Lower lobe of right lung (tissue), 2 donors: ENCODE measurements at places on chromosomes 12 and 14.

DNA sequence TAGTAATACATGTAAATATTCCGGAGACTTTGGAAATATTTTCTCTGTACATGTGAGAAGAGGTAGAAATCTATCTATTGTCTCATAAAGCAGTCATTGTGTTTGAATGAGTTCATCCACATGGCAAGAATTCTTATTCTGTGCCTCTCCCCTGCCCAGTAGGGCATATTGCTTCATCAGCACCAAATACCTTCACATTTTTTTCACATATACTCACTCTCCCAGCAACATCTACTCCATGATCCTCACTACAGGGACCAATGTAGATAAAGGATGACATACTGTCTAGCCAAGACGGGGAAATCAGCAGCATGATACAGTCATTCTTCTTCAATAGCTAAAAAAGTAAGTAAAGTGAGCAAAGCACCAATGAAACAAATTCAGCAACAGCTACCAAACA, 1.3 kb upstream of the TAS2R14 start:
- DNase-seq, result no peak

DNA sequence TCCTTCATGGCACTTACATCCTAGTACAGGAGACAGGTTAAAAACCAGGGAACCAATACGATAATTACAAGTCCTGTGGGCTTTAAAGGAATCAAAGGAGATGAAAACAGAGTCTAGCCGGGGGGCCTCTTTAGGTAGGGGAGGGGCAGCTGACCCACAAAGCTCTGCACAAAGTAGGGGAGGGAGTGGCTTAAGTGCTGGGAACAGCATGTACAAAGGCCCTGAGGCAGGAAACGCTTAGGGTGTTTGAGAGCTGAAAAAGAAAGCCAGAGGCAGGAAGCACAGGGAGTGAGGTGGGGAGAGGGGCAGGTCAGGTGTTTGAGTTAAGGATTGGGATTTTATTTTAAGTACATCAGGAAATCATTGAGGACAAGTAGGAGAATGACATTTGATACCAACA, 37.7 kb downstream of the ZNF664 start:
- DNase-seq, result no peak

- DNase-seq, result no peak
These were observed 408.9 kb upstream of the FBXO33 start for GRCh38 chr14:39841088-39841487.

- DNase-seq, result no peak
These were observed 1431.0 kb downstream of the AACS start for GRCh38 chr12:126496201-126496600.

DNA sequence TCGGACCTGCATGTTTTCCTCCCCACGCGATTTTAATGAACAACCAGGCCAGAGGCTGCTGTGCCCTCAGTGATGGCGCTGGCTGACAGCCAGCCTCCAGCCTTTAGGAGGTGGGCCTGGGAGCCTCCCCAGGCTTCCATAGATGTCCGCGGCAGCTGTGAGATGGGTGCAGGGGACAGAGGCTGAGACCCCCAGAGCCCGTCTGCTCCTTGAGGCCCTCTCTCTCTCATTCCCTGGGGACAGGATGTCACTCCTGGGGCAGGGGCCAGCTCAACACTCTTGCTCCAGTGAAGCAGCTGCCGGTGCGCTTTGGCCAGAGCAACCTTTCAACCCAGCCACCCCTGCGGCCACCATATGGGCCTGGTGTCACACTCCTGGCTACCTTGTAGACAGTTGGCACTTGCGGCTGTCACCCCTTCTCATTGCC, 24.8 kb downstream of the MVK start:
- no peak for DNase-seq
